ENCODE measurements at places on chromosomes 16 and 17. TPM values are rescaled to one million over a fixed set of nuclear protein-coding genes. Genes with fewer than 3 reads are reported as not detected.
A peak's percentile ranks its signal among the peaks of the same experiment; 100 is the strongest.

DNA sequence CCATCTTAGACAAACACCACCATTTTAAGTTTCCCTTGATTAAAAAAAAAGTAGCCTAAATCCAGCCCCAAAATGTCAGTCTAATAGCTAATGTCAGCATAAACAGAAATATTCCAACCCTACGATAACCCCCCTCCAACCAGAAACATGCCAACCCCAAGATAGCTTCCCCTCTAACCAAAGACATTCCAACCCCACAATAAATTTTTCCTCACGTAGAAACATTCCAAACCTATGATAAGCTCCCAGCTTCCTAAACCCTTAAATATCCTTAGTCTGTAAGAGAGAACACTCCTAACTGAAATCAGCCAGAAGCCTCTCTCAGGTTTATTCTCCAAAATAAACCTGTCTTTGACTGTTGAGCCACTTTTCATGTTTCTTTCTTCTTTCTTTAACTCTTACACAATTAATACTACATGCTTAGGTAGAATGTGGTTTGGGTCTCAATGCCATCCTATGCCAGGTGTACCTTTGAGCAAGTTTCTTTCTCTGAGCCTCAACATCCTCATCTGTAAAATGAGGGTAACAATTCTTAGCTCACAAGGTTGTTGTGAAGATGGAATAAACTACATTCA lies 10.5 kb upstream of the KRT38 start:
- DNase-seq, result no peak
- no peak overlapping the region for H3K27ac ChIP-seq

The KIF2B gene
- not detected for total RNA-seq

The LHX1 gene
- total RNA-seq, result not detected

GRCh38 chr16:87465306-87465705 lies 27.5 kb downstream of the ZCCHC14 start:
- DNase-seq, result no peak
- no peak overlapping the region for H3K4me3 ChIP-seq
- H3K36me3 ChIP-seq, result no peaks in the 10 kb centered on the region
- H3K27ac ChIP-seq, result no peak overlapping the region

DNA sequence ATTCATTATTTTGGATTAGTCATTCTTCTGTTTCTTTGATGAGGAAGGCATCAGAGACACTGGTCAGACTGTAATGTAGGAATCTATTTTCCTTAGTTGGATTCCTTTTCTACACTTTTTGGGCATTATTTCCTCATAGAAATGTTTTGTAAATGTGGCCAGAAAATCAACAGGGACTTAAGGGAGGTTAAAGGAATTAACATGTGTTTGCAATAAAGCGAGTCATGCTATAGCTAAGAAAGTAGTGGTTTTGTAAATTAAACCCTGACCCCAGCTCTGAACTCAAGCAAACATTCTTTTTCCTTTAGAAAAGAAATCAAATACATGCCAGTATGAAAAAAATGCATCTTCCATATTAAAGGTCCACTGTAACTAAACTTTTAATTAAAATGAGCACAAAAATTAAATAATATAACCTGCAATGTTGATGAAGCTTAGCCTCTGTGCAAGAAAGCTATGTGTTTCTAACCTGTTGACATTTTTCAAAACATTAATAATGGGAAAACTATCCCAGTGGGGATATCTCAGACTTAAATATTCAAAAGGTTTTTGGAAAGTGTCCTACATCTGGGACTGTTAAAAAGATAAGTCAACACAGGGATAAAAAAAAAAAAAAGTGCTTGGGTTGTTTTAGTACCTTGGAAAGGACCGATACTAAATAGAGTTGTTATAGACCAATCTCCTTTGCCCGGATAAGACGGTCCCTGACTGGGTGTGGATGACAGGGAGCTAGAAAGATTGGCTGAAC lies 428.0 kb downstream of the CA10 start:
- H3K27me3 ChIP-seq, result no peaks in the 10 kb centered on the region
- no peak for DNase-seq
- H3K36me3 ChIP-seq, result no peaks in the 10 kb centered on the region
- no peaks in the 10 kb centered on the region for H3K4me1 ChIP-seq
- no peak overlapping the region for H3K4me3 ChIP-seq

- DNase-seq, result no peak
- H3K27ac ChIP-seq, result no peak overlapping the region
- no peaks in the 10 kb centered on the region for H3K27me3 ChIP-seq
- H3K36me3 ChIP-seq, result no peaks in the 10 kb centered on the region
- no peak overlapping the region for H3K4me3 ChIP-seq
These were observed 276.5 kb downstream of the KIF2B start for GRCh38 chr17:54099221-54099620.

DNA sequence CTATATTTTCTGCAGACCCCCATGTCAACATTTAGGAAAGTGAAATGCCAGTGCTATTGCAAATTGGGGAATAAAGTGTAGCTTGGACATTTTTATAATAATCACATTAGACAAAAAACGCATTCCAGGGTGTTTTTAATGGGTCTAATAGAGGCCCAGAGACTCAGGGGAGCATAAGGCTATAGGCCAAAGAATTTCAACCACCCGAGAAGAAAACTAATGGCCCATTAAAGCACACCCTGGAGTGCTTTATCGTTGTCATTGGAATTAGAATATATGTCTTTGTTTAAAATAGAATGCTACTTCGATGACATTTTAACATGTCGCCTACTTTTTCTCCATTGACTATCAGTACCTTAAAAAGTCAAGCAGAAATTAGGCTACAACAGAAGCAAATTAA lies 414.1 kb upstream of the CDH8 start:
- H3K36me3 ChIP-seq, result no peaks in the 10 kb centered on the region
- no peak overlapping the region for H3K27ac ChIP-seq
- H3K27me3 ChIP-seq, result no peaks in the 10 kb centered on the region
- H3K4me3 ChIP-seq, result no peak overlapping the region
- H3K4me1 ChIP-seq, result no peaks in the 10 kb centered on the region

- H3K4me3 ChIP-seq, result peak overlapping the region; percentile 37
- peak overlapping the region; percentile 68 for H3K27ac ChIP-seq
- DNase-seq, result no peak
- peaks cover 27% of the 10 kb centered on the region for H3K36me3 ChIP-seq
These were observed 14.6 kb downstream of the ADCY7 start for GRCh38 chr16:50280932-50281331.

GRCh38 chr17:28466521-28467048 lies 6.9 kb upstream of the SLC13A2 start:
- no peaks in the 10 kb centered on the region for H3K36me3 ChIP-seq
- no peak overlapping the region for H3K4me3 ChIP-seq
- no peak for DNase-seq
- H3K4me1 ChIP-seq, result no peaks in the 10 kb centered on the region

DNA sequence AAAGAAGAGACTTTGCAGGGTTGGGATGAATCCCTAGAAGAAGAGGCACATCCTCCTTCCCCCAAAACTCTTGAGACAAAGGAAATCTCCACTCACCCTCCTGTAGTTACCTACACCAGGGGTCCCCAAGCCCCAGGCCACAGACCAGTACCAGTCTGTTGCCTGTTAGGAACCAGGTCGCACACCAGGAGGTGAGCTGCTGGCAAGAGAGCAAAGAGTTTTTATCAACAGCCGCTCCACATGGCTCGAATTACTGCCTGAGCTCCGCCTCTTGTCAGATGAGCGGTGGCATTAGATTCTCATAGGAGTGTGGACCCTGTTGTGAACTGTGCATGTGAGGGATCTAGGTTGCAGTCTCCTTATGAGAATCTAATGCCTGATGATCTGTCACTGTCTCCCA lies 98.9 kb downstream of the CCT6B start:
- no peaks in the 10 kb centered on the region for H3K36me3 ChIP-seq
- no peaks in the 10 kb centered on the region for H3K27me3 ChIP-seq
- DNase-seq, result no peak

DNA sequence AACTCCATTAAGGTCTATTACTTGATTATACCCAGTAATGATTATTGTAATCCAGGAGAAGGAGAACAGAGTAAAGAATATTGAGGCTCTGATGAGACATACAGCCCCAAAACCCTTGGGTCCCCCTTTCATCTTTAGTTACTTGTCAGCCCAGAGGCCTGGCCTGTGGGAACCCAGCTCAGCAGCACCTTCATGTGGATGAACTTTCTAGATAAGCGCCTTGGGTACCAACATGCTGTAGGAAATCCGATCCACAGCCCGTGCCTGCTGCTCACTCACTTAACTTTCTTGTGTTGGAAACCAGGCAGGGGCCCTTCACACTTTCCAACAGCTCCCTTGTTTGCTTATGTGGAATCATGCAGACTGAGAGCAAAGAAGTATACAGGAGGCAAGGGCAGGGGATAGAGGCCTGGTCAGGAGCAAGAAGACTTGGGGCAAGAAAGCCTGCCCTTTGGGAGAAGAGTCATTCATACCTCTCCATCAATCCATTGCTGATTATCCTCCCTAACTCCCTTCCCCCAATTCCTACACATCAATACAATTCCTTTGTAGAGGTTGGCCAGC lies 64.0 kb upstream of the SOX9 start:
- no peaks in the 10 kb centered on the region for H3K36me3 ChIP-seq
- DNase-seq, result no peak
- H3K4me3 ChIP-seq, result no peak overlapping the region
- H3K4me1 ChIP-seq, result no peaks in the 10 kb centered on the region

- no peak overlapping the region for H3K27ac ChIP-seq
- no peaks in the 10 kb centered on the region for H3K36me3 ChIP-seq
- no peak for DNase-seq
- H3K4me3 ChIP-seq, result no peak overlapping the region
These were observed 64.7 kb downstream of the HELZ start for GRCh38 chr17:67180275-67180674.

- peaks cover 2% of the 10 kb centered on the region for H3K4me1 ChIP-seq
- DNase-seq, result peak; percentile 24
- peak overlapping the region; percentile 95 for H3K27ac ChIP-seq
- peaks cover 9% of the 10 kb centered on the region for H3K36me3 ChIP-seq
These were observed 481 bp downstream of the MYO19 start for GRCh38 chr17:36533935-36534839.

GRCh38 chr17:73142872-73143381 lies 21.9 kb upstream of the SSTR2 start:
- no peak overlapping the region for H3K27ac ChIP-seq
- no peak overlapping the region for H3K4me3 ChIP-seq
- no peak for DNase-seq
- H3K4me1 ChIP-seq, result peaks cover 7% of the 10 kb centered on the region
- H3K36me3 ChIP-seq, result no peaks in the 10 kb centered on the region
- H3K27me3 ChIP-seq, result no peaks in the 10 kb centered on the region

GRCh38 chr16:85882181-85882810 lies 16.7 kb upstream of the IRF8 start:
- H3K36me3 ChIP-seq, result no peaks in the 10 kb centered on the region
- no peaks in the 10 kb centered on the region for H3K4me1 ChIP-seq
- no peak overlapping the region for H3K27ac ChIP-seq

GRCh38 chr16:2959206-2959605 lies 4.9 kb upstream of the KREMEN2 start:
- DNase-seq, result no peak
- no peaks in the 10 kb centered on the region for H3K27me3 ChIP-seq
- peaks cover 35% of the 10 kb centered on the region for H3K4me1 ChIP-seq

- no peak overlapping the region for H3K27ac ChIP-seq
- no peak overlapping the region for H3K4me3 ChIP-seq
- H3K27me3 ChIP-seq, result no peaks in the 10 kb centered on the region
- H3K4me1 ChIP-seq, result no peaks in the 10 kb centered on the region
- H3K36me3 ChIP-seq, result no peaks in the 10 kb centered on the region
These were observed 2288.4 kb downstream of the TP53TG3F start for GRCh38 chr16:35747658-35748455.

Data from T-cell (primary cell).